ENCODE measurements at places on chromosomes 13 and 19.

DNA sequence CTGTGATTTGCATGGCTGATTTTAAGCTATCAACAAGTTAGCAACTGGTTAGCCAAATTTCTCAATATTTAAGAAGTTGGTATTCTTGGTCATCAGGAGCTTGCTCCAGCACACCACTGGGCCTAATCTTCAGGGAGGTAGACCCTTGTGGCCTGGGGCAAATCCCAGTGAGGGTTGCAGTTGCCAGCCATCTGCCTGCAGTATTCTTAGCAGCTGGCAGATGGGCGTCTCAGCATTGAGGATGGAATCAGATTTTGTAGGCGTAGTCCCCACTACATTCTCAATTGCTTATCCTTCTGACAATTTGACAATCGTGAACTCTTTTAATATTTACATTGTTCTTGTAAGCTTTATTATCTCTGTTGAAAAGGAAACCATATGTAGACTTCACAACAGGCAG is 1266.2 kb downstream of the SLITRK5 start:
- DNase-seq: no peak

- DNase-seq: no peak
Measured at GRCh38 chr13:34066344-34066743, 248.4 kb downstream of the RFC3 start.

DNA sequence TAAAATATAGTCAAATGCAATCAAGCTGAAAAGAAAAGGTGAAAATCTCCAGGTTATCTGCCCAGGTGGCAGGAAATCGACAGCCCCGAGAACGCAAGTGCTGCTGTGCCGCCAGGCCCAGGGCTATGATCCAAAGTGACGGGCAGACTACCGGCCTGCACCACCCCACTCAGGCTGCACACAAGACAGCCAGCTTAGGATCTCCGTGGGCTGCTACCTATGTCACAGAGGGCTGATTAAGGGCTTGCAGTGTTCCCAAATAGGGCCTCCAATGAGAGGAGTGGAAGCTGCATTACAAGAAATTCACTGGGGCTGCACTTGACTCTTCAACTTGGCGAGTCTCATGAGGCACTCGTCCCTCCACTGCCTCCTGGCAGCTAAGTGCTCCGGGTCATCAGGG is 121.8 kb downstream of the CRYL1 start:
- no peak for DNase-seq

DNA sequence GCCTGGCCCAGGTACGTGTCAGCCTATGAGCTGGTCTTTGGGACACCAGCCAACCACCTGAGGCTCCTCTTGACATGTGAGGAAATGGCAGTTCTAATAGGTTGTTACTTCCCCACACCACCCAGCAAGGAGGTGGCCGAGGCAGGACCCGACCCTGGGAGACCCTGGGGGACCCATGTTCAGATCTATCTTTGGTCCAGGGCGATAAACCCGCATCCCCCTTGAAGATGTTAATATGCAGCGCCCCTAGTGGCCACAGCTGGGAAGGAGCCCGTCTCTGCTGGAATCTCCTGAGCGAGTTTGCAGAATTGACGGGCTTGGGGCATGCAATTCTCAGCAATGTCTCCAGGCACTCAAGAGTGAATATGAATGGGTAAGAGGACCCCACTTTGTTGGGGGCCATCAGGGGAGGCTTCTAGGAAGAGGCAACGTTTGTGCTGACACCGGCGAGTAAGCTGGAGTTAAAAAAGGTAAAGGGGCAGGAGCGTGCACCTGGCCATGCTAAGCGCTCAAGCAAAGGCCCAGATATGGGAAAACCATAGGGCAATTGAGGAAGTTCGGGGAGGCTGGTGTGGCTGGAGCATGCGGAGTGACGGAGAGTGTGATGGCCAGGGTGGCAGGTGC is 1.5 kb upstream of the MYO1F start:
- peak; percentile 63 for DNase-seq

- DNase-seq: no peak
Measured at GRCh38 chr13:36789730-36790129, 29.3 kb upstream of the RFXAP start.

DNA sequence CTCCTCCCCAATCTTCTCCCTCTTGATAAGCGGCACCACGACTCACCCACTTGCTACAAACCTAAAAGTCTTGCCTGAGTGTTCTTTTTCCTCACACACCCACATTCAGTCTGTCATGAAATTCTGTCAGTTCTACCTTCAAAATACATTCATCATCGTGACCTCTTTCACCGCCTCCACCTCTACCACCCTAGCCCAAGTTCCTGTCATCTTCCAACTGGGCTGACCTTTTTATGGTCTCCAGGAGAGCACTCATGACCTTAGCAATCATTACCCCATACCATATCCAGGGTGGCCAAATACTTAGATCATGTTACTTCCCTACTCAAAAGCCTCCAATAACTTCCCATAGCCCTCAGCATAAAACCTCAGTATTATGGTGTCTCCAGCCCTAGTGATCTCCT is 110.4 kb upstream of the TSC22D1 start:
- DNase-seq: no peak

DNA sequence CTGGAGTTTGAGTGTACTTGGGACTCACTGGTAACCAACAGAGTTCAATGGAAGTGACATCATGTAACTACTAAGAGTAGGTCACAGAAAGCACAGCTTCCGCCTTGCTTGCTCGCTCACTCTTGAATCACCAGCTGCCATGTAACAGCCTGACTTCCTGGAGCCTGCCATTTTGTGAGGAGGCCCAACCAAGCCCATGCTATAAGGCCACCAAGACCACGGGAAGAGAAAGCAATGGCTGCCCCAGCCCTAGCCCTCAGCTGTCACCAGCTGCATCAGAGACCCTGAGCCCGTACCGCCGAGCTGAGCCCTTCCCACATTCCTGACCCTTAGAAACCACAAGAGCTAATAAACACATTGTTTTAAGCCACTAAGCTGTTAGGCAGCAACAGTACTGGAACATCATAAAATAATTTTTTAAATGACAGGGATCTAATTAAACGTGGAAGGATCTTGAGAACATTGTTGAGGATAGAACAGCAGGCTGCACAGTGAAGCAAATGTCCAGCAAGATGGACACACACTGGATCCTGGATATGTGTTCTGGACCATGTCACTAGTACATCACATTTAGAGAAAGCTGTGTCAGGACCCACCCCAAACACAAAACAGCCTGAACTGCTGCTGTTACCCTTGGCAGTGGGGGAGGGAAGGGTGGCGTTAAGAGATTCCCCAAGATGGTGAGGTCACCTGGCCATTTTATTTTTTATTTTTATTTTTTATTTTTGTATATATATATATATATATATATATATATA is 21.7 kb upstream of the LDLR start:
- DNase-seq: no peak

- no peak for DNase-seq
Measured at GRCh38 chr19:11735375-11735774, 3.4 kb downstream of the ZNF823 start.

- no peak for DNase-seq
Measured at GRCh38 chr19:35811317-35812219, 1.1 kb downstream of the PRODH2 start.

- no peak for DNase-seq
Measured at GRCh38 chr13:23609414-23609760, 39.2 kb downstream of the TNFRSF19 start.

GRCh38 chr13:103692442-103692841 is 626.2 kb upstream of the SLC10A2 start:
- DNase-seq: no peak

- DNase-seq: no peak
Measured at GRCh38 chr13:81986308-81986707, 1645.4 kb upstream of the SPRY2 start.

- DNase-seq: no peak
Measured at GRCh38 chr13:44504116-44504515, 72.0 kb downstream of the TSC22D1 start.

DNA sequence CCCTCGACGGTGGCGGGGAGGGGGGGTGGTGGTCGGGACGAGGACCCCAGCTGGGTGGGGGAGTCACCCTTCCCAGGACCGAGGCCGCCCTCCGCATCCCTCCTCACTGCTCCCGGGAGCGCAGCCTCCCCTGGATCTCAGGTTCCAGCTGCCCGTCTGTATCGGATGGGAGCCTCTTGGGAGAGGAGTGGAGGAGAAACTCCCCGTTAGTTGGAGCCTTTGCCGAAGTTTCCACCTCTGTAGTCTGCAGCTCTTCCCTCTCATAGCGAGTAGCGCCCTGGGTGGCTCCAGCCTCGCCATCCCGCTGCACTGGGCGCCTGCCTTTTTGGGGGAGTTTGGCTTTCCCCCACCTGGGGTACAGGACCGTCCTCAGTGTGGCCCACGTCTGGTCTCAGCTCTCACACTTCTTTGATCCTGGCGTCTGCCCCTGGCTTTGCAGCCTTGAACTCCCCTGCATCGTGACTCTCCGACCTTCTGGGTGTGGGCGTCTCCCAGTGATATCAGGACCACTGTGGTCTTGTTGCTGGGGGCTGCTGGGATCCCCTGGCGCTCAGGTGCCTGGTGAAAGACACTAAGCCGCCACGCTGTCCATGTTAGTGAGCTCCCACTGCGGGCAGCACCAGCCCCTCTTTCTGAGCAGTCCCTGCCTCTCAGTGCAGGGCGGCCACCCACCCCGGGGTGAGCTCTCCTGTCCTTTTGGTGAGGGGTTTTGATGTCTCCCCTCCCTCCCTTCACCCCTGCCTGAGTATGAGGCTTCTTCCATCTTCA is 1.1 kb downstream of the CNOT3 start:
- no peak for DNase-seq

DNA sequence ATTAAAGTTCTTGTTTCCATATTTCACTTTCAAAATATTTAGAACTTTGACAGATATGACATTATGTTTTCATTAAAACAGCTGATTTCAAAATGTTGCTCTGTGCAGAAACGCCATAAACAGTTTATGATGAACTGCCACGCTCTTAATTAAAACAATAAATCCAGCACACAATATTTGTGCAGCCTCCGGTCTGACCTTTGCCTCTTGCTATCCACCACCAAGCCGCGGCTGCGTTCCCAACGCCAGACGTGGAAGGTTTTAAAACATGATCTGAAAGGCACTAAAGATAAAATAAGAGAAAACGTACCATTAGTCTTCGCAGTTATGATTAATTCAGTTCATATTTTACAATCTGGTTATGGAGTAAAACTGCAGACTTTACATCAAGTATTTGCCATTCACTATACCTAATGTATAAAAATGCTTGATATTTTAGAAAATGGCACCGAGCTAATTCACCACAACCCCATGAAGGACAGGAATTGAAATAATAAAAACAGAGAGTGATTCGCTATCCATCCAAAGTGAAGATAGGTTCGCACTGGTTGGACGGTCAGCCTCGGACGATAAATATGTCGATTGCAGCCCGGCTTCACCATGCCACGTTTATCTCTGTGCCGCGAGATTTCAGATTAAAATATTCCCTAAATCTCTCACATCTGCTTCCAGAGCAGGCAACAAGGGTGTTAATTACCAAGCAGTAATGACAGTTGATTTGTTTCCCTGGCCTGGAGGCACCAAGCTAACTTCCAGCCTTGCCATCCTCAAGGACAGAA is 103.3 kb upstream of the ZNF507 start:
- DNase-seq: no peak

GRCh38 chr19:48491793-48492123 is 19.9 kb downstream of the LMTK3 start:
- DNase-seq: no peak

- no peak for DNase-seq
Measured at GRCh38 chr13:50089633-50090032, 74.4 kb downstream of the KCNRG start.

DNA sequence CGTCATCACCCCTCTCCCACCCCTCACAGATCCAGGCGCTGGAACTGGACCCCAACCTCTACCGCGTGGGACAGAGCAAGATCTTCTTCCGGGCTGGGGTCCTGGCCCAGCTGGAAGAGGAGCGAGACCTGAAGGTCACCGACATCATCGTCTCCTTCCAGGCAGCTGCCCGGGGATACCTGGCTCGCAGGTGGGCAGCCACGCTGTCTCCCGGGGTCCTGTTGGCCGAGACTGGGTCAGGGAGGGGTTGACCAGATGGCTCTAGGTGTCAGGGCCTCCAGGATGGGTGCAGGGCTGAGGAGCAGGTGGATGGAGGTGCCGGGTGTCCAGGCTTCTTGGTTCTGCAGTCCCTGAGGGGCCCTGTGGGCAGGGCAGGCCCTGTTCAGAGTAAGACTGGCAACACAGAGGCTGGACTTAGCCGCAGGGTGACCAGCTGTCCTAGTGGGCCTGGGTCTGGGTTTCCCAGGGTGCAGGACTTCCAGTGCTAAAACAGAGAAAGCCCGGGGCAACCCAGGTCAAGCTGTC is 58.1 kb downstream of the MYH14 start:
- no peak for DNase-seq

- no peak for DNase-seq
Measured at GRCh38 chr19:38739440-38740256, 4.6 kb downstream of the CAPN12 start.

GRCh38 chr19:1468821-1469254 is 10.2 kb downstream of the C19orf25 start:
- no peak for DNase-seq

- DNase-seq: no peak
Measured at GRCh38 chr13:49220036-49220855, at the start of gene MLNR. TSS of gene MLNR (plus strand) at chr13:49220338. CDS start at chr13:49220338, 0 bp downstream.

DNA sequence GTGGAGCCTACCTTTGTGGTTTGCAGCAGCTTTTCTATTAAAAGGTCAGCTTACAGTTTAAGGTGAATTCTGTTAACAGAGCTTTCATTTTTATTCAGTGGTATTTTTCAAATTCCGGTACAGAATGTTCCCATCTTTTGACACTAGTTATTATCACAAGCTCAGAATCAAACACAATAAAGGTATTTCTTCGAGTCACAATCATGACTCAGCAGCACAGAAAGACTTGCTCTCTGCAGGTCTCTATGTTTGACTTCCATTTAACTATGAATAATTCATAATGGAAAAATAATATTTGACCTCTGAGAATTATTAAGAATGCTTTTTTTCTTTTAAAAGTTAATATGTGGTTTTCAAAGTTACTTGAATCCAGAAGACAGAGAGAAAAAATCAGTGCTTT is 28.2 kb downstream of the DACH1 start:
- no peak for DNase-seq

DNA sequence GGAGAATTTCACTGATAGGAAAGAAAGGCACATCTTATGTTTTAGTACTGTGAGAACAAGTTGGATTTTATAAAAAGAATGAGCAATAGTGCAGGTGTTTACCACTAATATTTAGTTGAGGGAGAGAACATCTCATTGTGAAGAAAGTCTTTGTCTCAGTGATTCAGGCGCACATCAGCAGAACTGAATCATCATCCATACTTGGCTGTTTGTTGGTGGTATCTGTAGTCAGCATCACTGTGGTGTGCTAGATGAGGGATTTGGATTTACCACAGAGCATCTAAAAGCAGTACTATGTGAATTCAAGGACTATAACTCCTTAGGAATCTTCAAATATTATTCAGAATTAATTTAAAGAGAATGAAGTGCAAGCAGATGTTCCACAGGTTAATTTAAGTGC is 1380.5 kb upstream of the ATXN8OS start:
- DNase-seq: no peak
